NCI-H146 (cell line): ENCODE measurements at places on chromosomes 1 and 21.

- DNase-seq = no peak
These were observed 16.9 kb upstream of the EFCAB14 start for GRCh38 chr1:46735708-46736324.

- no peak for DNase-seq
These were observed 644.2 kb upstream of the PLXNA2 start for GRCh38 chr1:208888376-208888775.

DNA sequence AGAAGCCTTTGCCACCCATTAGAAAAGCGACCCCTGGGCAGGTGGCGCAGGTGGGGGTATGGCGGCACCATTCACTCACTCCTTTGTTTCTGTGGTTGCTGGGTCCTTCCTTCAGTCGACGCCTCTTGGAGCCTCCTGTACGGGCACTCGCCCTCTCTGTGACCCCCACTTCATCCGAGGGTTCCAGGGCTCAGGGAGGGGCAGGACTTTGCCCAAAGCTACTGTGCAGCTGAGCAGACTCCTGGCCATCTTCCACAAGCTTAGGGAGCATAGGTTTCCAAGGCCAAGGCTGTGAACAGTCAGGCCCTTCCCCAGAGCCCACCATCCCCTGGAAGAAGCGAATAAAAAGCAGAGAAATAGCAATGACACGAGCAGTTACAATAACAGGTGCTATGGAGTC is 190.7 kb upstream of the ARHGEF16 start:
- no peak for DNase-seq

GRCh38 chr1:201882665-201883132 is 6.0 kb upstream of the SHISA4 start:
- no peak for DNase-seq

GRCh38 chr1:44485934-44486460 is 80.9 kb downstream of the RNF220 start:
- no peak for DNase-seq

GRCh38 chr1:51268634-51269033 is 32.6 kb downstream of the RNF11 start:
- no peak for DNase-seq

DNA sequence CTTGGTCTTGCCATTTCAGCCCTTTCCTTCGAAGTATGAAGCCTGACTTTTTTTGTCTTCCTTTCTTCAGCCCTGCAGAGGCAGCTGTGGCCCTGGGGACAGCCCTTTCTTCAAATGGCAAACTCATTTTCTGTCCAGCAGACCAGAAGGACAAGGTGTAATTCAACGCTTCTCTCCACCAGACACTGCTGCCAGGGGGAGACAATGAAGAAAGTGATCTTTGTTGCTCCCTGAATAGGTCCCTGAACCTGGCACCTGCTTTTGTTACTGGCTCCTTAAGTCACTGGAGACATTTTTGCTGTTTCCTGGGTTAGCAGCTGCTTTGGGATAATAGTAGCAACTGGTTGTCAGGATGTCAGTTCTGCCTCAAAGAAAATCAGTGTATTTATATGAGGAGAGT is 50.8 kb upstream of the MACF1 start:
- DNase-seq = no peak

DNA sequence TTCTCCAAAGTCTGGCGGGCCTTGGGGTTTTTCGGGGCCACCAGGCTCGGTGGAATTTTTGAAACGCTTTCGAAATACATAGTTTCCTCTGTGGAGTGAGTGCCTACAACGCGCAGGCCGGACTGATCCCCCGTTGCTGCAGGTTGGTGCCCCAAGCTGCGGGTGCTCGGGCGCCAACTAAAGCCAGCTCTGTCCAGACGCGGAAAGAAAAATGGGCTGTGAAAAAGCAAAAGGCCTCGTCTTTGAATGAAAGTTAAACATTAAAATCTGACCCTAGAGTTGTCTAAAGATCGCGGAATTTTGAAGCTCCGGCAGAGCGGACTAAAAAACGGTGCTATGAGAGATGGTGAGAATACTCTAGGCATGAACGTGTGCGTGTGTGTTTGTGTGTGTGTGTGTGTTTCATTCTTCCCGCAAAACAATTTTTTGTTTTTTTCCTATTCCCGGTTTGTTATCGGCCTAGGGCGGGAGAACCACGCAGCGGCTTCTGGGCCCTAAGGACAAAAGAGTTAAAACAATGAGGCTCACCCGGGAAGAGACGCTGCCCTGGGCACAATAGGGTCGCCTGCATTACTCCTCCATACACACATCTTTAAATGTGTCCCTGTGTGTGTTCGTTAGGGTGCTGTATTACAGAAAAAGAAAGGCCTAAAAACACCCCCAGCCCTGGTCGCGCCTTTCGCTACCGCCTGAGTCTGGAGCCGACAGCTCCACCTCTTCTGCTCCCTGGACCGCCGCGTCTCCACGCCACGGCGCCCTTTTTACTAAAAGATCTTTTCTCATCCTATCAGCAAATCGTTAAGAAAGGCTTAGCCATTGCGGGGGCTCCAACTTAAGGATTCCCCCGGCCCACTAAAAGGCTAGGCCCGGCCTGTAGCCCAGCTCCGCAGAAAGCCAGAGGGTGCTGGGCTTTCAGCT is 3.2 kb downstream of the TBX15 start:
- no peak for DNase-seq

DNA sequence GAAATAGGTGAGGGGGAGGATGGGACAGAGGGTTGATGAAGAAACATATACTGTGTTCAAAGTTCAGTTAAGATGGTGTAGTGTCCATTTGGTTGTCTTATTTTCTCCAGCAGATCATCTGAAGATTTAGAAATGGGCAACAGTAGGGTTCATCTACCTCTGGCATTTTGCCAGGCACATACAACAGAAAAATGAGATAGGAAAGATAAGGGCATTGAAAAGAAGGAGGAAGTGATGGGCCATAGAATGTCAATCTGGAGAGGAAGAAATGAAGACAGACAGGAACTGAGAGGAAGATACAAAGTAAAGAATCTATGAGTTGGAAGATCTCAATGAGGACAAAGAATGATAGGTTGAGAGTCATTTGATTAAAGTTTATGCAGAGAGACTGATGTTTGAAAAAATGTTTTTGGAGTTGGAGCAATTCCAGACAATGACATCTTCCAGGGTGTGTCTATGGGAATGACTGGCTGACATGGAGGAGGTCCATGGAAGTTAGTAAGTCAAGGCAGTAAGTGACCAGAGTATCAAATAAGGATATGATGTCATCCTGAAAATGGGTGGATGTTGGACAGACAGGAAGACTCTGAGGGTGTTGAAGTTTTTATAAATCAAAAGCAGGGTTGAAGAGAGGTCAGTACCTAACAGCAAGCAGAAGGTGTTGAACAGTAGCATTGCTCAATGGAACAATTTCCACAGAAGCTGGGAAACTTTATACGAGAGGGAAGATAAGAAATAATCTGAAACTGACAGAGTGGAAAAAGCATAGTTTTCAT is 18.7 kb upstream of the CD55 start:
- DNase-seq = no peak

- DNase-seq = no peak
These were observed 93.2 kb upstream of the KCTD3 start for GRCh38 chr1:215473943-215474342.

DNA sequence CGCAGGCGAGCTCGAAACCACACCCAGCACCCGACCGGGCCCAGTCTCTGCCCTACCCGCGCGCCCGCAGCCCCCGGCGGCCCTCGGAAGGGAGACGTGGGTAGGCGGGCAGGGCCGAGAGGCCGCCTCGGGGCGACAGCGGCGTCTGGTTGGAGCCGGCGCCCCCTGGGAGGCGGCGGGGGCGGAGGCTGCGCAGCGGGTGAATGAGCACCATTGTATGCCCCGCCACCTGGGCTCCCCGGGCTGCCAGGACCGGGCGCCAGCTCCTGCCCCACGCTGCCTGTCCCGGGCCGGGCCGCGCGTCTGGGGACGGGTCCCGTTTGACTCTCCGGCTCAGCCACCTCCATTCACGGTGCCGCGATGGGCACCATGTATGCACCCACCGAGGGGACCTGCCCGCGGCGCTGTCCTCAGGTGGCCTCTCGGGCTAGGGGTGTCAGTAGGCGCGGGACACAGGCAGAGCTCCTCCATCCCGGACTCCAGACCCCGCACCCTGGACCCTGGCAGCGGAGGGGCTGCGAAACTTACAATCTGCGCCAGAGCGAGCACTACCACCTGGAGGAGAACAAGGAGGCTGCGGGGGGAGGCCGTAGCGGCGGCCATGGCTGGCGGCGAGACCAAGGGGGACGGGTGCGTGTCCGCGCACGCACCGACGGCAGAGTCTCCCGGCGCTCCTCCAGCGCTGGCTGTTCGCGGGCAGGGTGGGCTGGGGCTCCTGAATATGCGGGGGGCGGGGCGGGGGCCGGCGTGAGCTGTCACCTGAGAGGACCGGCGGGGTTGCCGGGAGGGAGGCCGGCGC is at the start of gene COL9A2:
COL9A2 (minus strand) TSS at position 692 of the 799 bp plus-strand sequence; CDS start at position 603, 89 bp downstream.
- peak; percentile 50 for DNase-seq

- DNase-seq = peak; percentile 33
These were observed 11.1 kb downstream of the PDZK1 start for GRCh38 chr1:145695821-145696629.

- DNase-seq = no peak
These were observed 9.9 kb upstream of the TDRD10 start for GRCh38 chr1:154492115-154492514.

DNA sequence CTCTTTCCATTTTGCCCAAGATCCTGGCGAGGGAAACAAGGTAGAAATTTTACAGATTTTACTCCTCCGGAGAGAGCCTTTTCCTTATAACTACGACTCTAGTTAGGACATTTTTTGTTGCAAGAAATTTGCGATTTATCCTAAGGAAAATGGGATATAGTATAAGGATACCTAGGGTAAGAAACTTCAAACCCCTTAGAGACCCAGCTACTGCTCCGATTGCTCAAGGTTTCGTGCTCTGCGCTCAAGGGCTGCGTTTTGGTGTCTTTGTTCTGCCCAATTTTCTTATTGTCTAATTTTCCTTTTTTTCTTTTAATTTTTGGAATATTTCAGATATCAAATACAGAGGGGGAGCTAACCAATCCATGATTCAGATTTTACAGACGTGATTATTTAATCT is 1.5 kb downstream of the TTC3 start:
- DNase-seq = no peak

DNA sequence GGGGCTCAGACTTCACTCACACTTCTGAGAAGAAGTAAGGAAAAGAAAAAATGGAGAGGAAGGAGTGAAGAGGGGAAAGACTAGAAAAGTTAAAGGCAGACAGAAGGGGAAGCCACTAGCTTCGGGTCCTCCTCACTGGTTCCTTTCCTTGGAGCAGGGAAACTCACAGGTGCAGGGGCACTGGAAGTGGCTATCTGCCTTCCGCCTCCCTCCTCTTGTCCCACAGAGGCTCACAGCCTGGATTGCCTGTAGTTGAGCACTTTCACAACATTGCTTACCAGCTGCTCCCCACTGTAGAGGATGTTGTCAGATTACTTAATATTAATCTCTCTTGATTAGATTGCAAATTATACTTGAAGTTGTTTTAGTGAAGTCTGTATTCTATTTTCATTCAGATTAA is 21.6 kb upstream of the ABCA4 start:
- DNase-seq = no peak

DNA sequence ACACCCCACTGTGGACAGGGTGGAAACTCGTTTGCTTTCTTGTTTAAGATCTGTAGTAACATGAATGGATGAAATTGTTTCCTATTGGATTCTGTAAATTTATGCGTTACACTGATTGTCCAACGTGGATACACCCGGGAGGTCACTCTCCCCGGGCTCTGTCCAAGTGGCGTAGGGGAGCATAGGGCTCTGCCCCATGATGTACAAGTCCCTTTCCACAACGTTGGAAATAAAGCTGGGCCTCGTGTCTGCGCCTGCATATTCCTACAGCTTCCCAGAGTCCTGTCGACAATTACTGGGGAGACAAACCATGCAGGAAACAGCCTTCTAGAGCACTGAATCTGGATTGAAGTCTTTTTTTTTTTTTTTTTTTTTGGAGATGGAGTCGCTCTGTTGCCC is 1.4 kb downstream of the RCC1 start:
- no peak for DNase-seq

- peak; percentile 16 for DNase-seq
These were observed 1.3 kb downstream of the NEK7 start for GRCh38 chr1:198157847-198158725.

GRCh38 chr21:36684957-36685714 is 13.8 kb upstream of the SIM2 start:
- no peak for DNase-seq

DNA sequence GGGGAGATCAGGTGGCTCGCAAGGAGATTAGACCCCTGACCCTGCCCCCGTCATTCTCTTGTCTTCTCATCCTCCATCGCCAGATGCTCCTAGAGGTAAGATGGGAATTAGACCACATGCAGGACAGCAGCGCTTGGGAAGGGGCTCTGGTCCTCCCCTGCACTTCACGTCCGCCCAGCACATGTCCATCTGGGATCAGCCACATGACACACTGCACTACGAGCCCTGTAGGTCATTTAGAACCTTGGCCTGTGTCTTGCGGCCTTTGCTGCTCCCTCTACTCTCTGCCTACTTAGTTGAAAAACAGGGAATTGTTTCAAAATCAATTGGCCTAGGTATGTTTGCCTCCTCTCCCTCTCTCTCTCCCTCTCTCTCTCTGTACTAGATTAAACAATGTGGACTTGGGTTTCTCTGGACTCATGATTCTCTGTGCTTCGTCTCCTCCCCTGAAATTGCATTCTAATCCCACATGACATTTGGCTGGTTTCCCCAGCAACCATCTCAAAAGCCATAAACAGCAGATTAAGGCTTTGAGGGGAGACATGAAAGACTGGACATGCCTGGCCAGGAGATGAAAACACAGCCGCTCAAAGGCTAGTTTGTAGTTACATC is 3.8 kb upstream of the NCMAP start:
- DNase-seq = no peak

GRCh38 chr1:165539306-165539705 is 4.5 kb upstream of the LRRC52 start:
- no peak for DNase-seq

GRCh38 chr1:90779573-90779972 is 62.5 kb upstream of the BARHL2 start:
- no peak for DNase-seq

GRCh38 chr1:57832612-57833011 is 408.8 kb upstream of the DAB1 start:
- no peak for DNase-seq

GRCh38 chr1:232327899-232328298 is 302.0 kb downstream of the SIPA1L2 start:
- peak; percentile 75 for DNase-seq

DNA sequence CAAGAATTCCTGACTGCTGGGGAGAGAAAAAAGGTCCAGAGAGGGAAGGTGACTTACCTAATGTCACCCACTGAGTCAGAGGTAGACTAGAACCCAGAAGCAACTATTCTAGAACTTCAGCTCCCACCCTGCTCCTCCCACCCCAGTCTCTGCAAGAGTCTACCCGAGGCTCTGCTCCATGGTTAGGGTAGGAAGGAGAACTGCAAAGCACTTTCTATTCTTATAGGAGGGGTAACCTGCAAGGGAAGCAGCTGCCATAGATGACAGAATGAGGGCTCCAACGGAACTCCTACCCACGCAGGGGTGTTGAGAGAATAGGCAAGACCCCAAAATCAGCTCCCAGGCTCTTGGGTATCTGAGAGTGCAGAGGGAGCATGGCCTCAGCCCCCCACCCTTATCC is 4.3 kb downstream of the SLC9A1 start:
- no peak for DNase-seq

DNA sequence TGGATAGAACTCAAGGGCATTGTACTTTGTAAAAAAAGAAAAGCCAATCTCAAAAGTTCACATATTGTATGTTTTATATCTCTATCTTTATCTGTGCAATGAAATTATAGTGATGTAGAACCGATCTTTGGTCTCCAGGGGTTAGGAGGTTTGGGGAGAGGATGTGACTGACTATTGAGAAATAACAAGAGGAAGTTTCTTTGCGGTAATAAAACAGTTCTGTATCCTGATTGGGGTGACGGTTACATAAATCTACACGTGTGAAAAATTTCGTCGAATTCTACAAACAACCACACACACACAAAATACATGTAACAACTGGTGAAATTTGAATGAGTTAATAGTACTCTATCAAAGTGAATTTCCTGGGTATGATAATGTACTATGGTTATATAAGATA is 10.6 kb upstream of the OR2T33 start:
- no peak for DNase-seq
